ENCODE measurements at places on chromosomes 6 and 20.

DNA sequence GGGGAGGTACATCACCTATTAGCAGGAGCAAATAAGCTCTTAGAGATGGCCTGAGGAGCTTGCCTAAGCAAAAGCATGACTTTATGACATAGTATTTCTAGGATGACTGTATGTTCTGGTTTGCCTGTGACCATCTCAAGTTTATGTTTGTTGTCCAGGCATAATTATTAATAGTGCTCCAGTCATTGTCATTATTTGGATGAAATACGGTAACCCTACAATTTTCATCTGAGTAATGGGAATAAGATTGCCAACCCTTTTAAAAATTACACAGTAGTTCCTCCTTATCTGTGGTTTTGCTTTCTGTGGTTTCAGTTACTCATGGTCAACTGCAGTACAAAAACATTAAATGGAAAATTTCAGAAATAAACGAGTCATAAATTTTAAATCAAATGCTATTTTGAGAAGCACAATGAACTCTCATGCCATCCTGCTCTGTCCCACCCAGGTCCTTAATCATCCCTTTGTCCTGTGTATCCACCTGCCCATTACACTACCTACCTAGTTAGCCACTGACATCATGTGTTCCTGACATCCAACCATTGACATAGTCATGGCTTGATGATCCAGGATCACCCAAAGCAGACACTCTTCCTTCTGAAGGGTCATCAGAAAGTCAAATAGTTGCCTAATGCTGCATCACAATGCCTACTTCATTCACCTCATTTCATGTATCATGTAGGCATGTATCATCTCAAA is 27.0 kb upstream of the TFB1M start:
- DNase-seq, result no peak

DNA sequence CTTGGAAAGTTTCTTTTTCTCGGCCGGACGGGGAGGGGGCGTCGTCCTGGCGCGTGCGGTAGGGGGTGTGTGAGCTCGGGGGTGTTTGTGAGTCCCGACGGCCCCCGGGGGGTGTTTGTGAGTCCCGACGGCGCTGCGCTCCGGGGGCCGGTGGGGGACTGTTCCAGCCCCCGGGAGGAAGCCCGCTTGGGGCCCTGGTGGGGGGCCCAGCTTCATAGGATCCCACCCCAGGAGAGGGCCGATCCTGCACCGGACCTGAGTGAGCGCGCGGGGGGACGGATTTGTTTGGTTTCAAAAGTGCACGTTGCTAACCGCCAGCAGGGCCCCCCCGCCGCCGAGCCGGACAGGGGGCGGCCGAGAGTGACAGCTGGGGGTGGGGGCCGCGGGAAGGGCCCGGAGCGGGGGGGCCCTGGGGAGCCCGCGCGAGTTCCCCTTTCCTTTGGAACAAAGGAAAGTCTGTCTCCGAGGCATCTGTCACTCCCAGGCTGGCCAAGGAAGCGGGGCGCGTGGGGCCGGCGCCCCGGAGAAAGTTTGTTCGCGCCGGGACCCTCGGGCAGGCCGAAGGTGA is 485 bp downstream of the TGIF2 start:
- DNase-seq, result peak; percentile 40

DNA sequence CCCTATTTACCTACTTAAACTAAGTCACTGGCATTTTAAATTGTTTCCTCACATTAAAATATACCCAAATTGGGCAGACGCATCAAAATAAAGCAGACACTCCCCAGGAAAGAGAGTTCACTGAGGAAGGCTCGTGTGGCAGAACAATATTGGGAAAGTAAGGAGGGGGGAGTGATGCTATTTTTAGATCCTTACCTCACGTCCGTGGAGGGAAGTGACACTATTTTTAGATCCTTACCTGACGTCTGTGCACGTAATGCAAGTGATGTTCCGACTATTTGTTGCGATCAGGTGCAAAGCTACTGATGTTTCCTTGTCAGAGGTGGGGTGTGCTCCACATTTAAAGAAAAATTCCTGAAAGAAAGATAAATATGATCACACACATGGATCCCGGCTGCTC is 699.2 kb upstream of the AGPAT4 start:
- no peak for DNase-seq

DNA sequence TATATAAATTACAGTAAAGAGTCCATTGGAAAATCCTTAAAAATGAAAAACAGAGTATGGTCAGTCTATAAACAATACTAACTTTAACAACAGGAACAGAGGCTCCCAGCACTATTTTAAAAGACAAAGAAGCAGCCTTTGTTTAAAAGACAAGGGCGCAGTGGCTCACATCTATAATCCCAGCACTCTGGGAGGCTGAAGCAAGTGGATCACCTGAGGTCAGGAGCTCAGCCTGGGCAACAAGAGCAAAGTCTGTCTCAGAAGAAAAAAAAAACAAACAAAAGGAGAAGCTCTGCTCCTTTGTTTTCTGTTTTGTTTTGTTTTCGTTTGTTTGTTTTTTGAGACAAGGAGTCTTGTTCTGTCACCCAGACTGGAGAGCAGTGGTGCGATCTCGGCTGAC is 89.4 kb downstream of the DTNBP1 start:
- DNase-seq, result no peak

DNA sequence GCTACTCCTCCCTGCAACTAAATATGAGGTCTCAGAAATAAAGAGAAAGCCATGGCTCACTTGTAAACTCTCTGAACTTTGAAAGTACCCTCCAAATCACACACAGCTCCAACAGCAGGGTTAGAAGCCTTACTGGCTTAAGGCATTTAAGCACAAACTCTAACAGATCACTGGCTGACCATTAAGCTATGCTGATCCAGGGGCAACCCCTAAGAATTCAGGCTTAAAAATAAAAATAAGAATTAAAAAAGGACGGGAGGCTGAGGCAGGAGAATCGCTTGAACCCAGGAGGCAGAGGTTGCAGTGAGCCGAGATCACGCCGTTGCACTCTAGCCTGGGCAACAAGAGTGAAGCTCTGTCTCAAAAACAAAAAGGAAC is 21.8 kb downstream of the HLA-E start:
- no peak for DNase-seq

DNA sequence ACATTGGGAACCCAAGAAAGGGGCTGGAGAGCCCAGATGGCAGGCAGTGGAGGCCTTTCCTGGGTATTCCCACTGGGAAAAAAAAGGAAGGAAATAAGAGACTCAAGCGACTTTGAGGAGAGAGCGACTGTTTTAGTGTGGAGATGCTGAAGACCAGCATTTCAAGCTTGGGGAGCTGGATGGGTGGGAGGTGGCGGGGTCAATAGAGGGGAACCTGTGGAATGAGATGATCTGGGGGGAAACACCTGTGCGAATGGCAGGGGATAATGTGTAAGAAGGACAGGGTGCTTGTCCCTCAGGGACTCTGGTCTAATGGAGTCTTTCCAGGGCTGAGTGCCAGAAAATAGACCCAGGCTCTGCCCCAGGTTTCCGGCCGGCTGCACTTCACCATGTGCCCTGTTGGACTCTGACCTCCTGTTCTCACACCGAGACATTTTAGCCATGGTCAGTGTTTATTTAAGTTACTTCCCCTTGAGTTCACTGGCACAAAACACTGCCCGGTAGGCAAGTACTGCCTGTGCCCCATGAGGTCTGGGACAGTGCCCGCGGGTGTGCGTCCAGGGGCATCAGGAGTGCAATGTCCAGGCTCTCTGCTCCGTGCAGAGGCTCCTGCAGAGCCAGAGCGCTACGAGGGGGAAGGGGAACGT is 50.4 kb upstream of the NKX2-2 start:
- DNase-seq, result no peak

DNA sequence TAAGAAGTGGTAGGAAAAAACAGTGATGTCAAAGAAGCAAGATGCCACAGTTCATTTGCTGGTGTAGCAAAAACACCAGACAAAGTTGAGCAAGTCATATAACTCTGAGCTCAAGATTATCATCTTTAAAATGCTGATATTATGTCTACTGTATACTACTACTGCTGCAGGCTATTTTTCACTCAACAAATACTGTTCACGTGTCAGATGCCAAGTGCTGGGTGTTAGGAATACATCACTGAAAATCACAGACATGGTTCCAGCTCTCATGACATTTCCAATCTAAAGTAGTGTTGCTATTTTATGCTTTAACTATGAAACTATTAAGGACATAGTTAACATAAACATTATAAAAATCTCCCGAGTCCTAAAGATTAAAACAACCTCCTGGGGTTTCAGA is 163.0 kb downstream of the NKAIN2 start:
- DNase-seq, result no peak

GRCh38 chr6:74798302-74798701 is 407.6 kb downstream of the COL12A1 start:
- no peak for DNase-seq

DNA sequence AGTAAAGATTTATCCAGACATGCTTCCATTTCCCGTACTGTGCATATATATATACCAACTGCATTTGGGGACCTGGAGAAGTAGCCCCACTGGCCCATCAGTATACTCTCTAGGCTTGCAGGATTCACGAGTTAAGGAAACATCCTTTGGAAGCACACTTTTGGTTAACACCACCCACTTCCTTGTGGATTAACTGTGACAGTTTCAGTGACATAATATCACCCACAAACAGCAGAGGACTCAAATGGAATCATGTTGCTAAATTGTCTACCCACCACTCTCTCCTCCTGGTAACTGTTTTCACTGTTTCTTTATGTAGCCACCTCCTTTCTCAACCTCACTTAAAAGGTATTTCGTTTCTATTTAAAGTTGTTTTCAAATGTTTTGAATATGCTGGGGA is 55.0 kb downstream of the PROKR2 start:
- DNase-seq, result no peak

DNA sequence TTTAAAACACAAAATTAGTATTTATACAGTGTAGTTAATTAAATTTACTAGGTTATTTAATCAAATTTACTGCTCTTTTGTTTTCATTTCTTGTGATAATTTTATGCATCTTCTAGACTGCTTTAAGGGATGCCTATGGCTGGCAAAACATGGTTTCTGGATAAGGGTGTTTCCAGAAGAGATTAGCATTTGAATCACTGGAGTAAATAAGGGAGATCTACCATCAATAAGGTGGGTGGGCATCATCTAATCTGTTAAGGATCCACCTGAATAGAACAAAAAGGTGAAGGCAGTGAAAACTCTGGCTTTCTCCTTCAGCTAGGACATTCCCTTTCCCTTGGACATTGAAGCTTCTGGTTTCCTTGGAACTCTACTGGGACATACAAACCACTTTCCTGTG is 146.2 kb upstream of the LAMA2 start:
- no peak for DNase-seq

- DNase-seq, result no peak
These were observed 113.4 kb downstream of the ELOVL4 start for GRCh38 chr6:79833964-79834284.

GRCh38 chr20:25238319-25239037 is 9.4 kb upstream of the PYGB start:
- no peak for DNase-seq

- DNase-seq, result no peak
These were observed 12.5 kb downstream of the ATRN start for GRCh38 chr20:3483309-3483708.
